Foreskin fibroblast (primary cell): ENCODE measurements at places on chromosomes 11 and 22.

GRCh38 chr11:78187366-78188285, 800 bp downstream of the KCTD21 start:
- DNase-seq = peak; percentile 41

DNA sequence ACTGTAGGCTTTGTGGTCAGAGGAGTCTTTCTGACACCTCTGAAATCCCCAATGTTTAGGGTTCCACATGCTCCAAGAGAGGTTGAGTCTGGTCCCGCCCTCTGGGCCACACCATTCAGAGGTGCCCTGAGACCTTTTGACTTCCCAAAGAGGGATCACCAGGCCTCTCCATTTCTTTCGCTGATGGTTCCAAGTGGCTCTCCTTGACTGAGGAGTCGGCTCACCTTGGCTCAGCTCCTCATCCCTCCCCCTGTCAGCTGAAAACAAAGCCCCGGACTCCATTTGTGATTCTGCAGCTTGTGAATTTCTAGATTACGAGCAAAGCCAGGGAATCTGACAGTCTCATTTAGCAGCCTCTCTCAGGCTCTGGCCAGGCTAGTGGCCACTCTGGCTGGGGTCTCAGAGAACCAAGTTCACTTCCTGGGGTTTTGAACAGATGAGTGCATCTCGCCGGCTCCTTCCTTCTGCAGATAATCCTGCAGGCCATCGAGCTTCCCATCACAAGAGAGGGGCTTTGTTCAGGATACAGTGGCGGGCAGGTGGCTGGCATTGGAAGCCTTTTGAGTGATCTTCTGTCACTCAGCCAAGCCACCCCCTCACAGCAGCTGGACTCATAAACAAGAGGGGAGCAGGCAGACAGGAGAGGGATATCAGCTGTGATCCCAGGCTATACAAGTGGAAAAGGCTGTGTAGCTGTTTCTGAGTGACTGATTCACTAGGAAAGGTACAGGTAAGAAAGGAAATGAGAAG, 102.9 kb downstream of the TRIM29 start:
- no peak for DNase-seq

- no peak for DNase-seq
These were observed 13.1 kb downstream of the LRRC32 start for GRCh38 chr11:76657187-76658170.

GRCh38 chr22:43228330-43228729, 41.4 kb upstream of the TTLL12 start:
- no peak for DNase-seq

- DNase-seq = no peak
These were observed 29.5 kb upstream of the DMC1 start for GRCh38 chr22:38599466-38599865.

- DNase-seq = no peak
These were observed 7.1 kb downstream of the GALR3 start for GRCh38 chr22:37830093-37830842.

GRCh38 chr11:58898106-58898505, 41.2 kb upstream of the GLYATL1 start:
- no peak for DNase-seq

DNA sequence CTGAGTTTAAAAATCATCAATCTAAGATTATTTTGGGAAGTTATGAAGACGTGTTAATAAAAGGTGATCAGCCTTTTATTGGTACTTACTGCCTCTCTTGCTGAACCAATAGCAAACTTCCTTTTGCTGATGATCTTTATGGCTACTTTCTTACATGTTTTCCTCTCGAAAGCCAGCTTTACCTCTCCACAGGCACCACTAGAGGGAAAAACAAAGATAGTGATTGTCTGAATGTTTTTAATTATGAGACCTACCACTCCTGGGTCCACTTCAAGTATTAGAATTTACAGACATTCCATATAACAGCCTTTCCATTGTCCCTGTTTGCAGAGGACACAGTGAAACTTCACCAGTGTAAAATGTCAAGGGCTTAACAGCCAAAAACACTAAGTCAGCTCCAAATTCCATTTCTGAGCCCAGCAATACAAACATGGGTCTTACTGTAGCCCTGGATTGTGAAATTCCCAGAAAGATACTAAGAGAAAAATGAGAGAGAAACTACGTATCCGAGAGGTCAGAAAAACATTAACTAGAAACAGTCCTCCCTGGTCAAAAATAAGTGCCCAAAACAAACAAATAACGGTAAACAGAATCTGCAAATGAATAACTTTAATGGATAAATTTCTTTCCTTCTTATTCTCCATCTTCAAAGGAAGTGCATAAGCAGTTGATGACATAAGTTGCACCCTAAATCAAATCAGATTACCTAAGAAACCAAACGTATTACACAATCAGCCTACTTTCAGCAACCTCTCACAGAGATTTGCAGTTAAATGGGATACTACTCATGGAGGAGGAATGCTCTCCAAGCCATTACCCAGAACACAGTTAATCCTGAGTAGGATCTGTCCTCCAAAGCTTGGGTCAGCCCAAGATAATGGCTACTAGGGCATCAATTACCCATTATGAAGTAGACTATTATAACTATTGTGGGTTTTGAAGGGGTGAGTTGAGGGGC, 29.5 kb downstream of the CHEK2 start:
- DNase-seq = peak; percentile 91

GRCh38 chr11:118715245-118715831, 35.9 kb upstream of the TREH start:
- no peak for DNase-seq

GRCh38 chr22:39719559-39720450, 149.3 kb downstream of the CACNA1I start:
- DNase-seq = no peak
